Activated CD8-positive, alpha-beta memory T cell treated with anti-CD3 and anti-CD28 coated beads, Interleukin-2, amount 50 U/mL, for 4 hours (primary cell): ENCODE measurements at places on chromosomes 1 and 21.
A peak's percentile ranks its signal among the peaks of the same experiment; 100 is the strongest.

- DNase-seq = peak; percentile 63
Observed at GRCh38 chr1:18820791-18821641, 38.4 kb downstream of the TAS1R2 start.

DNA sequence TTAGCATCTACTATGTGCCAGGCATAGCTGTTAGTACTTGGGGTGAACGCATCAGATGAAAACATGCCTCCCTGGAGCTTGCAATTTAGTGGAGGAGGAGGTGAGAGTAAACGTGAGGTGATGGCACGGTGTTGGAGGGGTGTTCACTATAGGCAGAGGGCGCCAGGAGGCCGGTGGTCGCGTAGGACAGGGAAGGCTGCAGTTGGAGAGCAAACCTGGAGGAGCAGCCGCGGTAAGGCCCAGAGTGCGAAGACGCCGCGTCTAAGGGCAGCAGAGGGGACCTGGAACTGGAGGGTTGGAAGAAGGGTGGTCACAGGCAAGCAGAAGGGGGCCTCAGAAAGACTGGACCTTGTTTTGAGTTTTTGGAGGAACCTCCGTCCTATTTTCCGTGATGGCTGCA lies 30.2 kb upstream of the TRIM17 start:
- no peak for DNase-seq

- no peak for DNase-seq
Observed at GRCh38 chr1:168691541-168691940, 37.5 kb downstream of the DPT start.

DNA sequence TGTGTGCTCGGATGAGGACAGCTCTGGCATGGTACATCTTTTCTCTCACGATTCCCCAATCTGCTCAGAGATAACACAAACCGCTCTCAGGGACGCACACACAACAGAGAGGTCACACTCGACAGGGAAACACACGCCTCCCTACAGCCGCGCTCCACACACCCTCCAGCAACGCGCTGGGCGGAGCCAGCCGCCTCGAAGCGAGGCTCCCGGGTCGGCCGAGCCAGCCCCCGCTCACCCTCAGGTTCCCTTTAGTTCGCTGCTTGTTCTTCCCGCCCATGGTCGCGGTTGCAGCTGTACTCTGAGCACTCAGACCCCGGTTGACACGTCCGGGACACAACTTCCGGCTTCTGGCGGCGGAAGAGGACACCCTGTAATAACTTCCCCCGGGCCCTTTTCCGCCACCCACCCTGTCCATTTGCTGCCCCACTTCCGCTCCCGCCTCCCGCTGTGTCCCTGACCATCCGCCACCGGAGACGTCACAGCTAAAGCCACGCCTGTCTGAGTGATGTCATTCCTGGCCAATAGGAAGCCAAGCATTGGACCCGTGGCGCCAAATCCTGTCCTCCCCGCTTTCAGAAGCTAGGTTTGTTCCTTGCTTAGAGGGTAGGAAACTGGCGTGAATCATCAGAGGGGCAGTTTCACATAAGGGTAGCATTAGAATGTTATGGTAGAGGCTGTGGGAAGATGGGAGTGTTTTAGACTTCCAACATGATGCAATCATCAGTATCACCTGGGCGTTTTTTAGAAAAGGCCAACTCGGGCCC lies at the start of gene LTN1:
TSS of gene LTN1 (minus strand) at position 352 of the 767 bp plus-strand sequence. CDS start at position 280, 72 bp downstream.
- peak; percentile 99 for DNase-seq

DNA sequence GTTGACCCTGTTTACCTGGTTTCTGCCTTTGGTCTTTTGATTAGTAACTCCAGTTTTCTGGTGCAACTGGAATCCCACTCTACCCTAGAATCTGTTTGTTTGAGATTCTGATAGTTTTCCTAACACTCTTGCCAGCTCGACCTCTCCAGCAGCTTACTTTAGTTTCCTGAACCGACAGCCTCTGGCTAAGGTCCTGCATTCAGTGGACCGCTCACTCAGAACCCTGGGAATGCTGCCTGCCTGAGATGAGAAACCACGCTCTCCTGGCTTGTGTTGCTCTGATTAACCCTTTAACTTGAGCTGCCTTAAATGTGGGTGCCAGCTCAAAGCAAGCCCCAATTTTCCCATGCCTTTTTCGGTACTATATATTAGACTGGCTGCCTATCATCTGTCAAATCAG lies 45.3 kb upstream of the SIPA1L2 start:
- no peak for DNase-seq

GRCh38 chr1:150555971-150556865 lies 7.0 kb downstream of the ADAMTSL4 start:
- DNase-seq = no peak

- no peak for DNase-seq
Observed at GRCh38 chr1:151344291-151344690, 2.8 kb downstream of the RFX5 start.

- no peak for DNase-seq
Observed at GRCh38 chr1:61579802-61580201, 145.1 kb downstream of the TM2D1 start.

- no peak for DNase-seq
Observed at GRCh38 chr1:53065391-53065790, 3.4 kb downstream of the PODN start.
